Colonic mucosa (tissue), 4 donors: ENCODE measurements at places on chromosomes 7 and 10.

- no peak for DNase-seq
Measured at GRCh38 chr10:29163746-29164145, 125.1 kb upstream of the LYZL1 start.

- peak; percentile 18 for DNase-seq
Measured at GRCh38 chr7:104936546-104936945, 77.5 kb upstream of the KMT2E start.

DNA sequence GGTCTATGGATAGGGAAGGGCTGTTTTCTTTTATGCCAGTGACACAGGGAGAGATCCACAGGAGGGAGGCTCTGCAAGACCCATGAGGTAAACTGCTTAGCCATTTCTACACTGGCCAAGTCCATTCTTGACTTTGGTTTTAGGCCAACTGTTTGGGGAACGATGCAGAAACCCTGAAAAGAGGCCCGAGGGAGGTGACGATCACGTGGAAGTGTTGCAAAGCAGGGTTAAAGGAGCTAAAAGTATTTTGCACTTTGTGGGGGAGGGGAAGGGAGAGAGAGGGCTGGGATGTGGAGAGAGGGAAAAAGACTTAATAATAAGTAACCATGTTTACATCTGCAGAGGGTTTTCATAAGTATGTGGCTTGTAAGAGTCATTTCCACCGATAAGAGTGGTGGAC is 239.7 kb downstream of the EMX2 start:
- DNase-seq = no peak

DNA sequence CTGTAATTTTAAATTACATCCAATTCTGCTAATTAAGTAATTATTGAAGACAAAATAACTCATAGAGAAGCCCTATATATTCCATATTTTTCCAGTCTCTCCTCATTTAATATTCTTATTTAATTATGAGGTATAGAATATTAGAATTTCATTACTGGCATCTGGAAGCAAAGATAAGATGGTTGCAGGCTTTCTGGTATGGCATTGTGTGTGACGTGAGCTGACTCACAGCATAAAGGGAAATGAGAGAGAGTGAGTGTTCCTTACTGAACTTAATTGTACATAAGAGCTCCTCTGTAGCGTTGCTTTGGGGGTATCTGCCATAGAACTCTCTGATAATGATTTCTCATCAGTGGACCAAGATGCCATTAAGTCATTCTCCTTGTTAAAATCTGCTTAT is 127.4 kb upstream of the TEX47 start:
- no peak for DNase-seq

- no peak for DNase-seq
Measured at GRCh38 chr7:93739424-93739823, 151.1 kb downstream of the TFPI2 start.

GRCh38 chr7:107962817-107963216 is 40.1 kb downstream of the LAMB1 start:
- DNase-seq = no peak

- no peak for DNase-seq
Measured at GRCh38 chr10:6398399-6398798, 181.7 kb downstream of the PRKCQ start.

DNA sequence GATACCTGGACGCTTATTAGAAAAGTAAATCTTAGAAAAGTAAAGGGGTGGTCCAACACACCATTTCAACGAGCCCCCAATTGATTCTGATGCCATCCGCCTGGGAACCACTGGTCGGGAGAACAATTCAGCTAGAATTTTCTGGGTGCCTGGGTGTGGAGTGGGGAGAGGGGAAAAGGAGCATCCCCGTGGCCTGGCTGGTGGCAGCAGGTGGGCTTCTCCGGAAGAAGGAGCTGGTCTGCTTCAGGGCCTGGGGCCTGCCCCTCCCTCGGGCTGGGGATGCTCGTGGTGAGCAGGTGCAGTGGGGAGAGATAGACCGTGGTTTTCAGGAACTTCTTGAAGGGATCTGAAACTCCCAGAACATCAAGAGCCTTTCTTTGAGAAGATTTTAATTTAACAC is 39.9 kb upstream of the DUSP5 start:
- DNase-seq = no peak

DNA sequence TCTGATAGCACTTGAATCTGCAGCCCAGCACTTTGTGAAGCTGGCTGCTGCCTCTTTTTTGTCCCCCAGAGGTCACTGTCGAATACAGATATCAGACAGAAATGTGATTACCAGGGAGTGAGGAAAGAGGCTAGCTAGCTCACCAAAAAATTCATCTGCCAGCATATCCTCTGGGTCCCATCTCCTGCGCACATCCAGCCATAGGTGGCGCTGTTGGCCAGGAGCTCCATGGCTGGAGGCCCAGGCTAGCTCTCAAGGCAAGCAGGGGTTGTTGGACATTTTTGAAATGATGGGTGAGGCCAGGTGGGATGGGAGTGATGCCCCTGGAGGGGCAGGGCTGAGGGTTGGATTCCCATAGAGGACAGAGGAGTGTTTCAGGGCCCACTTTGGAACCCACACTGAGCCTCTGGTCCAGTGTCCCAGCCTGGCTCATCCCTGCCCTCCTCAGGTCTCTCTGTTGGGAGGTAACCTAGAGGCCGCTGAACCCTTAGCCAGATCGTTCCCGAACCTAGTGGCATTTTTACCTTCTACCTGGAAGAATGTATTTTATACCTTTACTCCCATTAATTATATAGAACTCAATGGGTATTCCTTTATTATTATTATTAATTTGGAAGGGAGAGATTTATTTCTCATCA is 14.8 kb downstream of the DPCD start:
- peak; percentile 69 for DNase-seq

DNA sequence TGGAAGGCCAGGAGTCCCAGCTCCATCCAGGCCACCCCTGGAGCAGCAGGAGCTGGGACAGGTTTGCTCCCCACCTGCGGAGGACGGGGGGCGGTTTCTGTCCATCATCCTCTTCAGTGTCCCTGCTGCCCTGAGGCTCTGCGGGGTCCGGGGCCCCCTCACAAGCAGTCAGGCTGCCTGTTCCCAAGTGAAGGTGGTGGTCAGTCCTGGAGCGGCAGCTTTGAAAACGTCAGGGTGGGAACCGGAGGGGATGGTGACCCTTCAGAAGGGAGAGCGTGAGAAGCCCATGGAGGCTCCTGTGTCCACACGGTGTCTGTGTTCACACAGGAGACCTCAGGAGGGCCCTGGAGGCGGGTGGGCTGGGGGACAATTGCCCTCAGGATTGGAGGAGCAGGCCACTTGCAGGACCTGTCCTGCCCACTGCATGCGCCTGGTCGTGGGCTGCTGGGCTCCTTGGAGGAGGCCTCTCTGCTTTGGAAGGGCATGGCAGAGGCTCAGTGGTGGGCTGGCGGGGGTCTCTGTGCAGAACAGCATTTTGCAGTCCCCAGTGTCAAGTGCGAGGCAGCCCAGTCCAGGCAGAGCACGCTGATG is 49.3 kb upstream of the INPP5A start:
- no peak for DNase-seq

GRCh38 chr7:3260401-3260715 is 40.7 kb upstream of the SDK1 start:
- no peak for DNase-seq

GRCh38 chr7:22569586-22570321 is 69.8 kb upstream of the STEAP1B start:
- DNase-seq = no peak

DNA sequence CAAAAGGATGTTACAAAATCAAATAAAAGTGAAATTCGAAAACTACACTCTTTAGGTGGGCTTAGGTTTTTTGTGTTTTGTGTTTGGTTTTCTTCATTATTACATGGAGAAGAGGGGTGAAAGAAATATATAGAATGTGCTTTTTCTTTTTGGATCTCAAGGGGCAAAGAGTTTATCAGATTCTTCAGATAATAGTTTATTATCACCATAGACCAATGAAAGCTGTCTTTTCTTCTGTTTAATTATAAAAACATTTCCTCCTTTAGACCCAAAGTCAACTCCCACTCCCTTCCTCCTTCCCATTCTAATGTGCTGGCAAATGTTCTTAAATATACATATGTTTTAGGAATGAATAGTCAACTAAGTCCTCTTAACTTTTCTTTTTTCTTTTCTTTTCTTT is 167.6 kb downstream of the AKR1D1 start:
- no peak for DNase-seq

DNA sequence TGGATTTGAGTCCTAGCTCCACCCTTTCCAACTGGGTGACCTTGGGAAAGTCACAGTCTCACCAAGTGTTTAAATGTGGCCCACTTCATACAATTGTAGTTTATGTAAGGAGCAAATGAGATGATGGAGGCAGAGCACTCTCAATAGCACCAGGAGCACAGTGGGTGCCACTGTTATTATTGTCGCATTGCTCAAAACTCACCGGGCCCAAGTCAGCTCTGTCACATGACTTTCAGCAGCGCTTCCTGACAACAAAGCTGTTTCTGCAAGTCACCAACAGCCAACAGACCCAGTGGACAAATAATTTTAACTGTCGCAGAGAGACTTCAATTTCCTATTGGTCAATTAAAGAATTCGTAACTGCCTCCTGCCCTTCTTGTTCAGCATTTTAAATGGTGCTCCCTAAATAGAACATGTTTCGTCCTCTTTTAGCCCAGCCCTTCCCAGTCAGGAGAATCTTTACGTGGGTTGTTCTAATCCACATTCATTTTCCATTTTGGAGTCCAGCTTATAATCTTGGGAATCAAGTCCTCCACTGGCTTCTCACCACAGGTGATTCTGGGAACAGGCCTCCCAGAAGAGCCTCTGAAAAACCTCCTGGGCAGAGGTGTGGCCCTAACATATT is 415.6 kb upstream of the NPVF start:
- no peak for DNase-seq

DNA sequence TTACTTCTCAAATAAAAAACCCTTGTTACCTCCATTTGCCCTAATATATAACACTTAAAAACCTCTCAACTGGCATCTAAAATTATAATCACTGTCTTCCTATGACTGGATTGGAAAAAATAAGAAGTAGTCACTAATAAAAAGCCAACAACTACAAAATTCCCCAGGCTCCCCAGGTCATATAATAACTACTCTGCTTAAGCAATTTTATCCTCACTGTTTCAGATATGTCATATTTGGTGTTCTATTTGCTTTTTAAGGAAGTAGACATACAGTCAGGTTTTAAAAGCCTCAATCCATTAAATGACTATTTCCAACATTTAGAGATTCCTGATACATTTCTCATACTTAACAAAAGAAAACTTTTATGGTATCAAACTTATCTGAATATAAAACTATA is 2.4 kb downstream of the H2AZ2 start:
- DNase-seq = no peak

- no peak for DNase-seq
Measured at GRCh38 chr7:99741441-99741795, 6.4 kb upstream of the CYP3A7 start.

DNA sequence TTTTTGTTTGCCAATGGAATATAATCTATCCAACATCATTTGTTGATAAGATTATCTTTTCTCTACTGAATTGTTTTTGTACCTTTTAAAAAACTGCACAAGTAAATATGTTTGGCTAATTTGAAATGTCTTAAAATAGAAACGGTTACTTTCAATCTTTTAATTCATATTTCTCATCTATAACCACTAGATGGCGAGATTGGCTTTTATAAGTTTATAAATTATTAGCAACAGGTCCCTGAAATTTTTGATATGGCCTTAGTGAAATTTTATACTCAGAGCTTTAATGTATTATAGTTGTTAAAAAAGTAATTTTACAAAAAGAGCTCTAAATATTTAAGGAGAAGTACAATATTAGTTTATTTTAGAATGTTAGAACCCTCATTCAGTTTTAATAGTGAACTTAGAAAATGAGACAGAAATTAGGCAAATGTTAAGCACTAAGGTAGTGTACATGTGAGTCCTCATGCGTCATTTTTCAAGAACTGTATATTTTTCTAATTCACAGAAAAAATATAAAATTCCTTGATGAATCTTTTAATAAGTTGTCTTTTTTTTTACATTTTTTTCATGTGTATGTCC is 592.5 kb downstream of the ARL4A start:
- no peak for DNase-seq

DNA sequence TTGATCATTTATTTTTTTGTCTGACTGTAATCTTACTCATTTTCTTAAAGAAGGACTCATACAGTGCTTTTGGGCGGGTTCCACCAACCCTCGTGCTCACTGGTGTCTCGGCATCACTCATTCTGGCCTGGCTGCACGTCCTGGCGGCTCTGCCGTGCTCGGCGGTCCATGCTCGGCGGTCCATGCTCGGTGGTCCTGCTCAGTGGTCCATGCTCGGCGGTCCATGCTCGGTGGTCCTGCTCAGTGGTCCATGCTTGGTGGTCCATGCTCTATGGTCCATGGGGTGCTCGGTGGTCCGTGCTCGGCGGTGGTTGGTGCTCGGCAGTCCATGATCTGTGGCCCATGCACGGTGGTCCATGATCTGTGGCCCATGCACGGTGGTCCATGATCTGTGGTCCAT is 72.5 kb downstream of the WDR37 start:
- peak; percentile 9 for DNase-seq

- no peak for DNase-seq
Measured at GRCh38 chr10:78441694-78442093, 408.0 kb downstream of the RPS24 start.

DNA sequence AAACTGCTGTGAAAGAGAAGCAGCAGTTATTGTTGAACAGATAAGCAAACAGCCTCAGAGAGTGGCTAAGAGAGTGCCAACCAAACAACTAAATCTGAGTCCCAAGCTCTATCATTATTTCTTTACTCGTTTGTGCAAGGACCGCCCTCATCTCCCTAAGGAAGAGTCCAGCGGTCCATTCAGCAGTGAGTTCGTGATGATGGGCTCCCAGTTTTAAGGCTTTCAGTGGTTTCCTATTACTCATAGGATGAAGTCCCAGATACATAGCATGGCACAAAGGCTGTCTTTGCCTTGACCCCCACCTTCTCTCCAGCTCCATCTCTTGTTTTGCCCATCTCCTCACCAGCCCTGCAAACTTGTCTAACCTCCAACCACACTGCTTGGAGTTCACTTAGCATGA is 24.3 kb upstream of the PDE1C start:
- DNase-seq = no peak

GRCh38 chr7:44793919-44794318 is 2.6 kb upstream of the PPIA start:
- DNase-seq = no peak

GRCh38 chr10:21078410-21079329 is 181.6 kb upstream of the NEBL start:
- peak; percentile 65 for DNase-seq

DNA sequence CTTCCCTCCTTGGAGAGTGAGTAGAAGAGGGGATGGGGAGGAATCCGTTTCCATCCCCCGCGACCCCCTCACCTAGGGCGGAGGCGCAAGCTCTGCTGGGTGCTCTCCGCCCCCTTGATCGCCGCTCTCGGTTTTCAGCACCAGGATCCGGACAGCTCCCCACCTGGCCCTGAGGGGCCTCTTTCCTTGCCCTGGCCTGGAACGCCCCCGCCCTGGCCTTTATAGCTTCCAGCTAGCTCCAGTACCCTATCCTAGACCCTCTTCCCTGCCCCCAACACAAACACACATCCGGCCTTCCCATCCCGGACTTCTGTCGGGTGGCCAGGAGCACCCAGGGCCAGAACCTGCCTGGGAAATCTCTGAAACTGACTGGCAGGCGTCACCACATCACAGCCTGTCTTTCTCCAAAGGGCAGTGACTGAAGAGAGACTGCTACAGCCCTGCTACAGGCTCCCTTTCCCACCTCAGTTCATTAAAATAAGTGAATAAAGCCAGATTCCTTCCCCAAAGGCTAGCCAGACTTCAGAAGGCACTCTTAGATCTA is 72.3 kb upstream of the LEP start:
- peak; percentile 27 for DNase-seq

GRCh38 chr10:132595854-132596253 is 58.3 kb downstream of the INPP5A start:
- no peak for DNase-seq
